ENCODE measurements at places on chromosomes 6 and 20. TPM values are rescaled to one million over a fixed set of nuclear protein-coding genes. Genes with fewer than 3 reads are reported as not detected.

DNA sequence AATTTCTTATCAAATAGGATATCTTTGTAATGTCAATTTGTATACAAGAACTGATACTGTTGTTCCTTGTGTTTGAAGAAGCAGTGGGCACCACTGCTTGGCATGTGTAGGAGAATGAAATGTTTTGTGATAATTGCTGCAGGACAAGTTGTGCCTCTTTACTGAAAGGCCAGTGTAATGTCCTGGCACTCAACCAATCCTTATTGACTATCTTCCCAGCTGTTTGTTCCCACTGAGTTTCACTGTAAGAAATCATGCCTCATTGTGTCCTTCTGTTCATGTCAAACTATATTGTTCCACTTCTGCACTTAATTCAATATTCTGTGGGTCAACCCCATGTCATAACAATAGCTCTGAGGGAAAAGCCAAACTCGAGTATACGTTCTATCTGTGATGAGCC lies 136.1 kb upstream of the FAM83B start:
- no peak for DNase-seq

Gene CSNK2A1
- 91.4 TPM for total RNA-seq

- DNase-seq = no peak
Observed at GRCh38 chr6:168555618-168556273, 114.8 kb downstream of the SMOC2 start.

GRCh38 chr20:32706486-32706885 lies 32.7 kb upstream of the C20orf203 start:
- no peak for DNase-seq

- no peak for DNase-seq
Observed at GRCh38 chr20:21109144-21109543, 3.0 kb upstream of the LINC00237 start.

- DNase-seq = no peak
Observed at GRCh38 chr20:21127201-21127981, 1.5 kb downstream of the KIZ start.

Gene ATP9A
- total RNA-seq = 42.8 TPM

- DNase-seq = no peak
Observed at GRCh38 chr20:22495172-22495571, 89.2 kb downstream of the FOXA2 start.

Gene CDK19
- 41.7 TPM for total RNA-seq

- DNase-seq = no peak
Observed at GRCh38 chr6:100701728-100702127, 179.4 kb downstream of the ASCC3 start.

Gene GJA10
- not detected for total RNA-seq

Gene MCUR1
- 22.7 TPM for total RNA-seq

GRCh38 chr20:22403632-22404361 lies 180.6 kb downstream of the FOXA2 start:
- no peak for DNase-seq

Gene TFEB
- 35.5 TPM for total RNA-seq

DNA sequence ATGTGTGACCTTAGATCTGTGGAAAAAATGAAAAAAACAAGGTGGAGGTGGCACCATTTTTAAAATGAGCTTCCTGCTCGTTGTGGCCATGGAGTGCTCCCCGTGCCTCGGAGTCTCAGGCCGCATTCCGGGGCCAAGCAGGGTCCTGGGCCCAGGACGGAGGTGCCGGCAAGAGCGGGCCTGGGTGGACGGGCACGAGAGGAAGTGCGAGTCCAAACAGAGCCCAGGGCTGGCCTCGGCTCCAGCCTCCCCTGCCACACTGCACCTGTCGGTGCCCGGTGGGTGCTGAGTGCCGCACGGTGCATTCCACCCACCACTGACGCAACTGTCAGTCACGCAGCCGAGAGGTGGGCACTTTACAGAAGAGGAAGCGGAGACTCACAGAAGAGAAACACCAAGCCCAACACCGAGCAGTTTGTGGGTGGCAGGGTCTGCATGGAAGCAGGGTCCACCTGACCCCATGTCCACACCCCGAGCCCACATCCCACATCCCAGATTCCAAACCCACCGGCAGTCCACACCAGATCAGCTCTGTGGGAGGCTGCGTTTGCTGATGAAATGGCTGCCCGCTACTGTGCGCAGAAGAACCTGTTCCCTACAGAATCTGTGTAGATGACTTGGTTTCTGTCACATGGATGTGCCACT lies 97.7 kb downstream of the PSMB1 start:
- no peak for DNase-seq

Gene ZNF165
- 1.2 TPM for total RNA-seq

DNA sequence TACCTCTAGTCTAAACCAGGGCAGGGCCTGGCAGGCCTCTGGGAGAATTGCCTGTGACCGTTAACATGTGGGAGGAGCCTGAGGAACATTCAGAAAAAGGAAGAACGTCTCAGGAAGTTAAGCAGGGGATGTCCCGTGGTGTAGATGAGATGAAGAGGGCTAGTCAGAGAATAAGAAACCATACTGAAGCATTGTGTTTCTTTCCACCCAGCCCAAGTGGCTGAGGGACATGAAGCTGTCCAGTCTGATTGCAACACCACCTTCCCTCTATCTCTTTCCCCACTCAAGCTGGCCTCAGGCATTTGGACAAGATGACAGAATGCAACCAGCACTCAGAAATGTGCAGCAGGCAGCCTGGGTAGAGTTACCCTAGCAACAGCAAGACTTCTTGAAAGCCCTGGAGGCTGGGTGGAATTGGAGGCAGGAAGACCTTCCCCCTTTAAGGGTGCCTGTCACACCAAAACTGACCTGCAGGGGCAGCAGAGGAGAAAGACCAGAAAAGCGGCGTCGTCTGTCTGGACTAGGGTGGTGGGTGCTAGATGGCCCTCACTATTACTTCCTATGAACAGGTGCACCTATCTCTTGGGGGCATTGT lies 186.1 kb downstream of the UNC5CL start:
- DNase-seq = no peak
